AG08395 (cell line): ENCODE measurements at places on chromosomes 12 and 14.

GRCh38 chr12:94263011-94263811 lies 114.8 kb downstream of the PLXNC1 start:
- no peak for DNase-seq

DNA sequence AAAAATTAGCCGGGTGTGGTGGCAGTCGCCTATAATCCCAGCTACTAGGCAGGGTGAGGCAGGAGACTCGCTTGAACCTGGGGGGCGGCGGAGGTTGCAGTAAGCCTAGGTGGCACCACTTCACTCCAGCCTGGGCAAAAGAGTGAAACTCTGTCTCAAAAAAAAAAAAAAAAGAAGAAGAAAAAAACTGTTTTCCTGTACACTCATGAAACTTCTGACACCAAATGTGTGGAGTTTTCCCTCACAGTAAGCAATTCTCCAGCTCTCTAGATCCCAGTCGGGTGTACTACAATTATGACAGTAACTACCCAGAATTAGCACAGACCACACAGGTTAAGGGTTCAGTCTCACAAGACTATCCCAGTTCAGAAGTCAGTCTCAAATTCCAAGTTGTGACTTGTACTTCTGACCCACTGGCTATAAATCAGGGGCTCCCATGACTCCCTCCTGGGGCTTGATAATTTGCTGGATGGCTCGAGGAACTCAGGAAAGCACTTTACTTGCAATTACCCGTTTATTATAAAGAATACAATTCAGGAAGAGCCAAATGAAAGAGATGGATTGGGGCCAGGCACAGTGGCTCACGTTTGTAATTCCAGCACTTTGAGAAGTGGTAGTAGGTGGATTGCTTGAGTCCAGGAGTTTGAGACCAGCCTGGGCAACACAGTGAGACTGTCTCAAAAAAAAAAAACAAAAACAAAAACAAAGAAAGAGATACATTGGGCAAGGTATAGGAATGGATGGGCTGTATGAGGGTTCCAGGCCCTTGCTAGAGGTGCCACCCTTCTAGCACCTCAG lies 12.4 kb upstream of the ARF6 start:
- DNase-seq, result no peak

GRCh38 chr14:50964683-50965390 lies 20.6 kb upstream of the PYGL start:
- peak; percentile 64 for DNase-seq

DNA sequence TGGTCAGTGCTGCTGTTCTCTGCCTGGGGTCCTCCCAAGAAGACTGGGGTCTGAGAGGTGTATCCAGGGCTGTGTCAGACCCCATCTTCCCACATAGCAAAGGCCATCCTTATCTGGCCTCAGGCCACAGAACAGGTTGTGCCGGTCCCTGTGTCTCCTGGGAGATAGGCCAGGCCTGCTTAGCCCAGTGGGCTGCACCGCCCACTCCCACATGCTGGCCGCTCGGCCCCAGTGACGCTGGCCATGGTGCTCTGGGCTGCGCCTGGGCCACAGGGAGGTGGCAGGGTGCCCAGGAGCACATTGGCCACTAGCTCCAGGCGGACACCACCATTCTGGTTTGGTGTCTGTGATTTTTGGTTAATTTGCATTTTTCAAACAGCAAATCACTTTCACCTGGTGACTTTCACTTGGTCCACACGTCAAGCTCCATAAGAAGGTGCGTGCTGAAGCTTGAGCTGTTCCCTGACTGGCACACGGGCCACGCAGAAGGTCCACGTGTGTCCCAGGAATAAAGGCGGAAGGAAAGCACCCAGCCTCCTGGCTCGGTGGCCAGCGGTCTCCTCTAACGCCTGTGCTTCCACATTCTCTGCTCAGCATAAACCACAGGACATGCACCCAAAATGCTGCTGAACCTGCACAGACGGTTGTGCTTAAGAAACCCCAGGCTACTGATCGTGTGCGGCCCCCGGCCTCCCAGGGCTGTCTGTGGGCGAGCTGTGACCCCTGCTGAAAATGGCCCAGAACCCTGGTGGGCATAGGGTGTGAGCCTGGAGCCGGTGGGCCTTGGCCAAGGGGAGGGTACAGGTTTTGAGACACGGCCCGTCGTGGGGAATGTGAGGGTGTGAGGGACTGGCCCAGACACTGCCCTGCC lies 4.6 kb downstream of the FBRSL1 start:
- no peak for DNase-seq

DNA sequence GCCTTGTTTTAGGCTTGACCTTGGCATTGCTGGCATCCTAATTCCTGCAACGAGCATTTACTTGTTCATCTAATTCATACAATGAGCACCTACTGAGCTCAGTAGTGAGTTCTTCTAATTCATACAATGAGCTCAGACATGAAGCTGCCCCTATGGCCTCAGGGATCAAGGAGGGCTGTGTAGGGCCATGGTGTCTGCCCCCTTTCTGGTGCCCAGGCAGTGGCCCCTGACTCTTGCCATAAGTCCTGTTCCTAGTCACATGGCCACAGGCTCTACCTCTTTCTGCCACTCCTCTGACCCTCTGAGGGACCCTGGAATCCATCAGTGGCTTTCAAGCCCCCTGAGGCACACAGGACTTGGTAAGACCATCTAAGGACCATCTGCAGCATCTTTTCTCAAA lies 148.8 kb downstream of the ZFP36L1 start:
- DNase-seq, result no peak

- peak; percentile 79 for DNase-seq
Observed at GRCh38 chr14:53894456-53894855, 62.2 kb downstream of the BMP4 start.

DNA sequence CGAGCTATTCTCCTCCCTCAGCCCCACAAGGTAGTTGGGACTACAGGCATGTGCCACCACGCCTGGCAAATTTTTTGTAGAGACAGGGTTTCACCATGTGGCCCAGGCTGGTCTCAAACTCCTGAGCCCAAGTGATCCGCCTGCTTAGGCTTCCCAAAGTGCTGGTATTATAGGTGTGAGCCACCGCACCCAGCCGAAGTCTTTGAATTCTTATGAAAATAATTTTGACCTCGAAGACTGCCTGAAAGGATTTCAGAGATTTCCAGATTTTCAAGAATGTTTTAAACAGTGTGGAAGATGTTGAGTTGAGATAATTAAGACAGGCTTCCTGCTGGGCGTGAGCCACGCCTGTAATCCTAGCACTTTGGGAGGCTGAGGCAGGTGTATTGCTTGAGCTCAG lies 5.0 kb downstream of the PSMA3 start:
- no peak for DNase-seq

DNA sequence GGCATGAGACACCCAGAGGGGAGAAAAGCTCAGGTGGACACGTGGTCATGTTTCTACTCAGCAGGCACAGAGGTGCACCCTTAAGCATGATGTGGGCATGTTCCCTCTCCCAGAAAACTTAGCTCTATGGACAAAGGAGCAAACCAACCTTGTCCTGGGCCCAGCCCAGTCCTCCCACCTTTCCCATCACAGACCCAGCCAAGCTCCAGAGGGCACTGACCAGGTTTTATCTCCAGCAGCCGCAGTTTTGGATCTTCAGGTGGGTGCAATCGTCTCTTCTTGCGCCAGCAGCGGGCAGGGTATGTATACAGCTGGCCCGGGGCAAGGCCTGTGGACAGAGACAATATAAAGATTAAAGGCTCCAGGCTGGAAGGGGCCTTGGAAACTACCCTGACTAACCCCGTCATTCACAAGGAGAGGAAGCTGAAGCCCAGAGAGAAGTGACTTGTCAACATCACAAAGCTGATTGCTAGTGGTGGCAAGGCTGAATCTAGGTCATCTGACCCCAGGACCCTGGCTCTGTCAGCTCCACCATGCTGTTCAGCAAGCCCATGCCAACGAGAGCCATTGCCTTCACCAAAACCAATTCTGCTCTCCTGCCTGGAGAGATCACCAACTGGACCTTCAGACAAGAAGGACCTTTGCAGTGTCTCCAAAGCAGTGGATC lies 140.7 kb downstream of the DPF3 start:
- DNase-seq, result no peak

GRCh38 chr14:104085889-104086201 lies 345 bp downstream of the ASPG start:
- DNase-seq, result no peak
